ENCODE measurements at places on chromosomes 4 and X.

- no peak for DNase-seq
Observed at GRCh38 chr4:185865901-185866328, 53.9 kb upstream of the SORBS2 start.

DNA sequence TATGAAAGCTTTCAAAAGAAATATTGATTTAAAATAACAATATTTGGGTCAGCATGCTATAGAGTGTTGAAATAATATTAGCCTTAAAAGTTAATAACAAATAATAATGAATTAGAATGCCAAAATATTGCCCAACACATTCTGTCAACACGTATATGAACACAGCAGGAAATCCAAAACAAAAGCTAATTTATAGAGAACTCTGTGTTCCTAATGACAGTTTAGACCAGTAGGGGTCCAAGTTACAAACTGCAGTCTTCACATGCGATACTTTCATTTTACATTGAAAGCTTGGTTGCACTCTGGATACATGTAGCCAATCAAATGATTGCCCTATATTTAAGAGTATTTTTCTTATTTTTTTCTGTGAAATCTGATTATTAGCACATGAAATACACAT, 274.4 kb downstream of the DCTD start:
- no peak for DNase-seq

- no peak for DNase-seq
Observed at GRCh38 chr4:188949596-188949995, 810.4 kb downstream of the TRIML1 start.

DNA sequence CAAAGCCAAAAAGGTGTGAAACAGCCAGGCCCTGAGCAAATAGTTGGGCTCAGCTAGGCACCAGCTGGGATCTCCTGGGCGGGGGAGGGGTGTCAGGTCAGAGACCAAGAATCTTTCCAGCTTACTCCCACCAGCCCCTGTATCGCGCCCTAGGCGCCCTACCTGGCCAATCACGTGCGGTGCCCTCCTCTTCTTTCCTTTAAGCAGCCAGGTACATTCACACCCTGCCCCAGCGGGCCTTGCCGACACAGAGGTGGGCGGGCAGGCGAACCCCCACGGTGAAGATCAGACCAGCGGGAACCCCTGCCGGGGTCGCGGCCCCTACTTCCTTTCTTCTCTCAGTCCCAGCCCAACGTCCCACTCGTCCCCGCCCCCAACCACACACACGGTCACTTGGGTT, 9.1 kb downstream of the ARHGAP36 start:
- DNase-seq: no peak

GRCh38 chr4:76211769-76212708, 1.6 kb downstream of the SCARB2 start:
- no peak for DNase-seq

GRCh38 chrX:72634331-72634730, 61.7 kb upstream of the HDAC8 start:
- DNase-seq: no peak

- no peak for DNase-seq
Observed at GRCh38 chrX:44954562-44954961, 81.6 kb downstream of the KDM6A start.

GRCh38 chrX:698206-698605, 67.6 kb downstream of the SHOX start:
- no peak for DNase-seq

DNA sequence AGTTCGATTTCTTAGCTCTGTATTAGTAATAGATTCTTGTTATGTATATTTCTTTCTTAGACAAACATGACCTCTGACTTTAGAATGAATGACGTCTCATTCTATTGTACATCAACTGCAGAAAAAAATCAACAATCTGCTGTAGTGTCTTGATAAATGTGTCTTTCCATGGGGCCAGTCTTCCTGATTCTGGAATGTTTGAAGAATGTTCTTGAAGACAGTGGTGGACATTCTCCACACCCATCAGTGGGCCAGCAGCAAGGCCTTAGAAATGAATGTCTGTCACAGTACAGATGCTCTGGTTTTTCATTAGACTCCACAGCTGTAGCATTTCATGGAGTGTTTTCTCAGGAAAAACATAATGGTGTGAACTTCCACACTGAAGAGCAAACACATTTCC, 63.2 kb upstream of the FAM47B start:
- no peak for DNase-seq

- DNase-seq: no peak
Observed at GRCh38 chrX:102672856-102673255, 21.6 kb downstream of the GPRASP1 start.

DNA sequence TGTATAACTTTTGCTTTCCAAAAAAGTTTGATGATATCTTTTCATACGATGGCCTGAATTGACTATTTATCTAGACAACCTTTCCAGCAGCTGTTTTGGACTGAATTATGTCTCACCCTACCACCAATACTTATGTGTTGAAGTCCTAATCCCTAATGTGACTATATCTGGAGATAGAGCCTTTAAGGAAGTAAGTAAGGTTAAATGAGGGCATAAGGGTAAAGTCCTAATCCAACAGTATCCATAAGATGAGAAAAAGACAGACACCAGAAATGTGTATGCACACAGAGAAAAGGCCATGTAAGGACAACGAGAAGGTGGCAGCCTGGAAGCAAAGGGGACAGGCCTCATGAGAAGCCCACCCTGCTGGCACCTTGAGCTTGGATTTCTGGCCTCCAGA, 86.6 kb upstream of the PPARGC1A start:
- no peak for DNase-seq

GRCh38 chr4:26069218-26069617, 155.2 kb downstream of the SMIM20 start:
- DNase-seq: no peak

GRCh38 chr4:164617426-164617825, 136.5 kb upstream of the SMIM31 start:
- DNase-seq: no peak

DNA sequence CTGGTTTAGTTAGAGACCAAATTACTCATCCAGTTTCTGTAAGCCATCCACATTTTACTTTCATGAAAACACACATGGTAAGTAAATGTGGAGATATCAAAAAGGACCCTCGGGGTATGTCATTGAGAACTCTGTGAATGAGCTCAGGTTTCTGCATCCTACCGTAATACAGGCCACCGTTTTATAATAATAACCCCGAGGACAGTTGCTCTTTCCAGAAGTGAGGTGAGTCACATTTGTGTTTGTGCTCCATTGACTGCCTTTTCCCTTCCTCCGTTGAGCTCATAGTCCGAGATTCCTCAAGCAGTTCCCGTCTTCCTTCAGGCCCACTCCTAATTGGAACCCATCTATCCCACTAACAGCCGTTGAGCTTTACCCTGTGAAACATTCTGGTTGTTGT, 95.3 kb downstream of the GRID2 start:
- no peak for DNase-seq

DNA sequence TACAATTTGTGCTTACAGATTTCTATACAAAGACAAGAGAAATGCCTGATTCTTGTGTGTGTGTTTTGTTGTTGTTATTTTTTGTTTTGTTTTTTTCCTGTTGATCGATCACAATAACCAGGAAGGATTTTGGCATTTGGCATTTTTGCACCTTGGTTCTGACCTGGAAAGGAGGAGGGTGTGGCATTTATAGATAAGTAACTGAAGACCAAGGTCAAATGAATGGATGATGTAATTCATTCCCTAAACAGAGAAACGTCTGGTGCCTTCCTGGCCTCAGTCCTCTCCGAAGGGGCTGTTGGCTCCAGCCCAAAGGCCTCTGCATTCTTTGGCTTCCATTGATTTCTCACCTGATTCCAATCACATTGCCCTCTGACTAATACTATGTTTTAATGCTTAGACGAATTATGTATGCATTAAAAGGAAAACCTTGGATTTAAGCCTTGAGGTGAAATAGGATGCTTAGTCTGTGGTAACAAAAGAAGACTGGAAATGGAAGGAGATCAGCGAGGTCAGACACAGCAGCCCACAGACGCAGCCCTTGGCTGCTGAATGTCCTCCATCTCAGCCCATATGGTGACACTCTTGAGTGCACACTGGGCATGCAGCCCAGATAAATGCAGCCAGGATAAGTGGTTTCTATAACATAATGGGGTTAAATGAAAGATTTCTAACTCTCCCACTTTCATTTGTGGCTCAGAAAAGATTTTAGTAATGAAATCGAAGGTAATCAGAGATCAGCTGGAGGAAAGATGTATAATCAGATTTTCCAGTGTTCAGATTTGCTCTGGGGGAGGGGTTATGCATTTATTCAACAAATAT, 60.5 kb upstream of the TRIM2 start:
- no peak for DNase-seq

DNA sequence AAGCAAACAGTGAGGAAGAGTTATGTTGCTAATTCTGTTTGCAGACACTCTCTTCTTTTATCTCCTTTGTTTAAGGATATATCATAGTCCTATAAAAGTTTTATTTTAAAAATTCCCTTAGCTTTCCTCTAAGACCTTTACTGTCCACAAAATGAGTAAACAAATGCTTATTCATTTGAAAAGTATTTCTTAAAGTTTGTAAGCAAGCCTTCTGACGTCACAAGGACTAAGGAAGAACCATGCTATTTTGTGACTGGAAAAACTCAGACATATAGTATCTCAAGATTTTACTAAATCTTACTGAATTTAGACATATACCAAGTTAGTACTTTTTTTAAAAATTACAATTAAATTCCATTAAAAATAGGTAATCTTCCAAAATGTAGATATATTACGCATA, 5.2 kb upstream of the RBMXL3 start:
- DNase-seq: no peak

DNA sequence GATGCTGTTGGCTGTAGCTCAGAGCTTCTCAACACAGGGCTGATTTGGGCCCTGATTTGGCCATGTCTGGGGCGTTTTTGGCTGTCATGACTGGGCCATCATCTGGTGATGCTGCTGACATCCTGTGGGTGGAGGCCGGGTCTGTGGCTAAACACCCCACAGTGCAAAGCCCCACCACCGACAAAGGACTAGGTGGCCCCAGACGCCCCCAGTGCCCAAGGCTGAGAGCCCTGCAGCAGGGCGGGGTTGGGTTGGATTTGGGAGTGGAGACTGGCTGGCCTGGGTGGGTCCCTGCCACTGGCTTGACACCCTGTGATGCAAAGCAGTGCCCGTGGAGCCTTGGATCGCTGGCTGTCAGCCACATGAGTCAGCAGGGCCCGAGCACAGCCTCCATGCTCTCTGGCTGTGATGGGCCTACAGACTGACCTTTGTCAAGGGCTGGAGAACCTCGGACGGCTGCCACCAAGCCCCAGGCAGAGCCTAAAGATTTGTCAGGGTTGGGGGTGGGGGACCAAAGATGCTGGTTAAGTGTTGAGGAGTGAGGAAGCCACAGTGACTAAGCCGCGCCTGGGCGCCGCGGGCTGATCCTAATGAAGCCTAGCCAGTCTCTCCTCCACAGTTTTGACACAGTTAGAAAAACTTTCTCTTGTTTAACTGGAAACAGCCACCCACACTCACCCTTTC, 28.3 kb downstream of the CYTL1 start:
- no peak for DNase-seq

DNA sequence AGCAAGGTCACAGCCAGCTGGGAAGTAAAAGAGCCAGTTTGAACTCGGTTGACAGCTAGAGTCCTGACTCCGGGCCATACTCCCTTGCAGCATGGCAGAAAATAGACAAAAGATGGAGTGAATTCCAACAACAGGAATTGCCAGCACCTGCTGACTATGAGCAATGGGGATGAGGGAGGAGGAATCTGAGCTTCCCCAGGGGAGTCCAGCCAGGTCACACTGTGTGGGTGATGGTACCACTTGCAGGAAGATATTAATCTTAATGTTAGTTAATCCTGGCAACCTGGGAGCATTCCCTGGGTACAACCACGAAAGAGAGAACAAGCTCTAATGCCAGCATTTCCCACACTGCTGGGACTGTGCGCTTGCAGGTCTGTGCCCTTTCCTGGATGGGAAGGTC, 48.1 kb upstream of the S100G start:
- no peak for DNase-seq

- no peak for DNase-seq
Observed at GRCh38 chr4:115234405-115235093, 121.1 kb upstream of the NDST4 start.

GRCh38 chr4:79235095-79235494, 90.8 kb downstream of the NAA11 start:
- DNase-seq: no peak

DNA sequence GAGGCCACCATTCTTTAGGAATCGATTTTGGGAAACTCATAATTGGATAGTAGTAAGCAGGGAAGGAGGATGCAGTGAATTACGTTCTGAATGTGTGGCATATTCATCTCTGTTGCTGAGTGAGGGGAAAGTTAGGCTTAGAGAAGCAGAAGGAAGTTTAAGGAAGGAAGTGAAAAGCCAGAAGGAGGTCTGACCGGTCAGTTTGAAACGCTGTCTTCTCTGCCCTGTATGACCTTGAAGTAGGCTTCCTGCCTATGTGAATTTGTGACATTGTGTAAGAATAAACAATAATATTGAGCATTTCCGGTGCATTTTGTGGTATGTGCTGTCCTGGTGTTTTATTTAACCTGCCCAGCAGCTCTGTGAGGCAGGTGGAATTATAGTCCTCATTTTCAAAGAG, 67.3 kb downstream of the PDLIM5 start:
- DNase-seq: no peak

DNA sequence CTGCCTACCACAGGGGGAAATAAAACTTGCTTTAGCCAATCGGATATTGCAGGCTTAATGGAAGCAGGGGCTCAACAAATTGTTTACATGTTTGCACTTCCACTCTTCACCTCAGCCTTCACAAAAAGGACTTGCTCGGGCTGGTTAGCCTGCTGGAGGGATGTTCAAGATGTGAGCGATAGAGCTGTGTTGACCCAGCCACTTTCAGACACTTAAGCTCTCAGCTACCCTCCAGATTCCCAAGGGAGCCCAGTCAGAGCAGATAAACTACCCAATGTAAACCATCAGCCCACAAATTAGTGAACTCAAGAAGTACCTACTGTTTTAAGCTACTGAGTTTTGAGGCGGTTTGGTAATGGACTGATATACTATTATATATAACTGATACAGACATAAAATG, 508.4 kb upstream of the FTHL17 start:
- DNase-seq: no peak

DNA sequence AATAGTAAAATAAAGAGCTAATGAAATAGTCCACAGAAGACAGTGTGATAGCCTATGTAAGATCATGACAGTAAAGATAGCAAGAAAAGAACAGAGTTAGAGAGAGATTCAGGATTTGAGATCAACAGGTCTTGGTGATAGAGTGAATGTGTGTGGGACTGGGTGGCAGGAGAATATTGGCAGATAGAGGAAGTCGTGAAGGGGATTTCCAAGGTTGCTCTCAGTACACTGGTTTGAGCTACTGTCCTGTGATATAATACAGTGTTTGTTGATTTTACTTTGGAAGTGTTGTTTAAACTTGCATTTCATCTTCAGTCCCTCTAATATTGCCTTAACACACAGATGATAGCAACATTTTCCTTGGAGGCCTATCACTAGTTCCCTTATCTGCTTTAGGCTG, 44.1 kb downstream of the DTHD1 start:
- DNase-seq: no peak

DNA sequence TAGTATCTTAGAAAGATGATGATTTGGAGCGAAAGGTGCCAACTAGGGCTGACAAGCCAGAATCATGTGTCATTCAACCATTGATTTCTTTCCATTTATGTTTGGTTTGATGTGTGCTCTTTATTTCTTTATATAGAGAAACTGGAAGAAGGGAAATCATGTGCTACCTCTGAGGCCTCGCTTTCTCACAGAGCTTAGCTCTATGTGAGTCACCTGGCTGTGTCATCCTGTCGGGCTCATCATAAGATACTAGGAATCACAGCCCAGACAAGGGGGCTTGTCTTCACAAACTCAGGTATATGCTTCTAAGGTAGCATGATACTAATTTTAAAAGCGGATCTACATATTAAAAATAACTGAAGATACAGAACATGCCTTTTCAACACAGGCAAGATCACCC, 81.7 kb upstream of the GPM6B start:
- DNase-seq: no peak

GRCh38 chr4:27720010-27720766, 859.5 kb downstream of the STIM2 start:
- DNase-seq: no peak

Measured in SIG-M5 (cell line).